ENCODE measurements at places on chromosomes 2 and 18.
A peak's percentile ranks its signal among the peaks of the same experiment; 100 is the strongest.

GRCh38 chr2:100064165-100064564, 78.2 kb downstream of the AFF3 start:
- peak; percentile 39 for DNase-seq

- DNase-seq: no peak
These were observed 108.1 kb upstream of the POU3F3 start for GRCh38 chr2:104745846-104746245.

DNA sequence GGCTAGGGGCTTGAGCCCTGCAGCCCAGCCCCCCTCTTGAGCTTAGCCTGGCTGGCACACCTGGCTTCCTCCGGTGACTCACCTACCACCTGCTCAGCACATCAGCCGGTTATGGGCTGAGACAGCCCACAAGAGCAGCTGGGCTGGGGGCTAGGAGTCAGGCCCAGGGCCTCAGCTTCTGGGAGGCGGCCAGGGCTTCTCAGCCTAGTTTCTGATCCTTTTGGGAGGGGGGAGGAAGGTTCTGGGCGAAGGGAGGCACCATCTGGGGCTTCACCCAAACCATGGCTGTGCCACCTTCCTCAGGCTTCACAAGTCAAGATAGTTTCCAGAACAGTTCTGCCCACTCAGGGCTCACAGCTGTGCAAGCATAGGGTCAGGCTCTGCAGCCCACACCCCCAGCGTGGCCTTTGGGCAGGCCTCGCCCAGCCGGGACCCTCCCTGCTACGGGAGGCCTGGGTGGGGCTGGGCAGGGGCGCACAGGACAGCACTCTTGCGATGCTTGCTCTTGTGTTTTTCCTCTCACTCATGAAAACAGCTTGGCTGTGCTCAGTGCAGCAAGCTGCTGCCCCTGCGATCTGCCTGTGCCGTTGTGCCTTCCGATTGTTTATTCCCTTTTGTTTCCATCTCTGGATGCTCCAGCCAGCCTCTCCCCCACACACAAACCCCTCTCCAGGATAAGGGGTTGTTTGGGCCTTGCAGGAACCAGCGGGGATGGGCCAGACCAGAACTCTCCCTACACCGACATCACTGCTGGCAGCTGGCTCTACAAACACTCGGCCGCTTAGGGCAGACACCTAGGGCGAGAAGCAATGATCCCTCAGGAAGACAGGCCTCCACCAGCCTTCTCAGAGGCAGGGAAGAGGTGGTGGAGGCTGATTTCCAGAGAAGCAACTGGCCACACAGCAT, 26.1 kb upstream of the SEMA4C start:
- DNase-seq: no peak

DNA sequence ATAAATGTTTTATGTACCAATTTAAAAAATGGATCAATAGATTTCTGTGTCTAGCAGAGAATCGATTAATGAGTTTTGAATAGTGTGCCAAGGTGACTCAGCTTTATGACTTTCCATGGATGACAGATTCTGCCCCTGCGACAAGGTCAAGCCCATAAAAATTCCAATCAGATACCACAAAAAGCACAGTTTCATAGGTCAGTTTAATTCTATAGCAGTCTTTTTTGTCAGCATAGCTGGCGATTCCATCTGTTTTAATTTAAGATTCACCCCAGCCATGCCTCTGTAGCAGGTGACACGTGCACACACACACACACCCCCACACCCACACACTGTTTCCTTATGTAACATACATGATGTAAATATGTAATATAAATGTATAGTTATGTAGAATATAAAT, 28.9 kb downstream of the RAB31 start:
- DNase-seq: no peak

DNA sequence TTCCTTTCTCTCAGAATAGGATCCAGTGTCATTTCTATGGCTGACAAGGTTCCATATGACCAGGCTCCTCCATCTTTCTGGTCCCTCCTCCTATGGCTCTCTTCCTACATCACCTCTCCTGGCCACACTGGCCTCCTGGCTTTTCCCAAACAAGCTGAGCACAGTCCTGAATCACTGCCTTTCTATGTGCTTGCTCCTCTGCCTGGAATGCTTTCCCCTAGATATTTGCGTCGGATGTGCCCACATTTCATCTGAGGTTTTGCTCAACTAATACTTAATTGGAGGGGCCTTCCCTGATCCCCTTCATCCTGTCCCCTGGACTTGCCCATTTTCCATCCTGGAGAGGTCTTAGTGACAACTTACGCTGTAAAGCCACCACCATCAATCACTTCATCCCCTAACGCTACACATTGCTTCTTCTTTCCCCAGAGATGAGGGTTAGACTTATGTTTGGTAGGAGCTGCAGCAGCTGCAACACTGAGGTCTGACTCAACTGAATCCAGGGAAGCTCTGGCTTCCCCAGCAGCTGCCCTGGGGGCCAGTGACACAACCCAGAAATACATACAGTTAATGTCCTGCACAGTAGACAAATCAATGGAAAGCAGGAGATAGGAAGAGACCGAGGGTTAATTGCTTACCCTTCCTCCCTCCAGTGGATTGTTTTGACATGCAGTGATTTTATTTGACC, 42.9 kb downstream of the QPCT start:
- DNase-seq: no peak

- no peak for DNase-seq
These were observed 58.8 kb downstream of the GREB1L start for GRCh38 chr18:21300908-21301200.

DNA sequence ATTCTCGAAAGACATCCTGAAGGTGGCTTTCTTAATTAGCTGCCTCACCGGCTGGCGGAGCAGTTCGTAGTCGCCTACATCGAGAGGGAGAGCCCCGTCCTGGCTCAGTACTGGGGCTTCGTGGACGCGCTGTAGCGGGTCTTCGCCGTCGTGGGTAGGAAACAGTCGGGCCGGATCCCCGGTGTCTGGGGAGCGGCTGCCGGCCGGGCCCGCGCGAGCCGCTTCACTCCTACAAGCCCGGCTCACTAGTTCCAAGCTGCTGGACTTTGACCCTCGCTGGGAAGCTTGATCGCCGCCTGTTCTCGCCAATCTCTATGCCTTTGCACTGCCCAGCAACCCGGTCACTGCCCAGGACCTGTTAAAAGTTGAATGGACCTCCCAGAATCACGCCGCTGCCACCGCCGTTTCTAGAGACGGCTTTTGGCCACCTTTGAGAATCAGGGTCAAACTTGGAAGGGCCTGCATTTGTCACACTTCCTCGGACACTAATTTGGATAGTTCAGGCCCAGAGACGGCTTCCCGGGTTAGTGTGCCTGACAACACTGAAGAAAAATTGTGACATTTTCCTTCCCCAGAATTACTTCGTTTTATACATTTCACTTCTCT, 41.4 kb upstream of the AKAIN1 start:
- DNase-seq: no peak

DNA sequence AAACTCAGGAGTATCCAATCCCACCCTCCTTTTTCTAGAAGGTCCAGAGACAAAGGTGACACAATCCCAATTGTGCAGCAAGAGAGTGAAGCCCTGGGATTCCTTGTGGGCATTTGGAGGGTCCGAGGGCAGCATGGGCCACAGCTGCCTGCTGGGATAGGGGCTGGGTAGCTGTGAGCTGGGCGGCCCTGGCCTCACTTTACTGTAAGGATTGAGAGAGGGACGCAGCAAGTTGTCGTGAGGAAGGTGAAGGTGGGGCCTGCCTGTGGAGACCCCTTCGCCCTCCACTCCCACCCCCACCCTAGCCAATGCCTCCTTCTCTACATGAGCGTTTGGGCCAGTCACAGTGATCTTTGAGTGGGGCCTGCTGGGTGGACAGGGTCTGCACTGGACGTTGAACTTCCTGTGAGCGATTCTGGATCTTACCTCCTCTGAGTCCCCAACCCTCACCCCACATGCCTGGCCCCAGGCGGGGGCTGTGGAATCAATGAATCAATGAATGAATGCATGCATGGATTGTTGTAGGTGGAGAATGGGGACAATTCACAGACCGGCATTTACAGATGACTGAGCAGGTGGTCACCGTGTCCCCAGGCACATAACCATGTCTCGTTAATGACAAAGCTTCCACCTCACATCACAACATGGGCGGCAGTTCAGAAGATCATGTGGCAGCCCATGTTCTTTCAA, 107.2 kb downstream of the INHBB start:
- no peak for DNase-seq

GRCh38 chr2:71240794-71241193, 13.9 kb upstream of the PAIP2B start:
- no peak for DNase-seq

GRCh38 chr2:660586-661359, 16.4 kb downstream of the TMEM18 start:
- no peak for DNase-seq

Measured in GM06990 (cell line).